Progenitor cell of endocrine pancreas (in vitro differentiated cells): ENCODE measurements at places on chromosomes 3 and 15. TPM values are rescaled to one million over a fixed set of nuclear protein-coding genes. Genes with fewer than 3 reads are reported as not detected.

DNA sequence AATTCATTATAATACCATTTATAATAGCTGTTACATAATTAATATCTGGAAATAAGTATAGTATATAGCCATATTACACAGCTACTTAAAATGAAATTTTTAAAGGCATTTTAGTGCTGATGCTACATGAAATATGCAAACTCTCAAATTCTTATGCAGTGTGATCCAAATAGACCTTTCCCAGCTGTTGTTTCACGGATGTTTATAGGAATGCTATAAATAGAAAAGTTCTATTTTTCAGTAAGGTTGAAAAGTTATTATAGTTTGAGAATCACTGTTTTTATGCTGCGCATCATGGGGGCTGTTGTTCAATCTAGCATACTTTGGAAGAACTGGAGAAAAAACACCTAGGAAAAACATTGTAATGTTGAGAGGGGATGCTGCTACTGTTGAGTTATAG, 147.7 kb upstream of the TRIM42 start:
- H3K27me3 ChIP-seq = no peaks in the 10 kb centered on the region
- no peaks in the 10 kb centered on the region for H3K4me1 ChIP-seq
- H3K4me3 ChIP-seq = no peak overlapping the region
- H3K36me3 ChIP-seq = no peaks in the 10 kb centered on the region
- no peak overlapping the region for H3K27ac ChIP-seq
- DNase-seq = no peak

GRCh38 chr3:160941885-160942494, 163.2 kb downstream of the B3GALNT1 start:
- DNase-seq = peak; percentile 26
- H3K36me3 ChIP-seq = peaks cover 8% of the 10 kb centered on the region
- H3K27ac ChIP-seq = no peak overlapping the region
- no peaks in the 10 kb centered on the region for H3K27me3 ChIP-seq
- H3K4me3 ChIP-seq = no peak overlapping the region

DNA sequence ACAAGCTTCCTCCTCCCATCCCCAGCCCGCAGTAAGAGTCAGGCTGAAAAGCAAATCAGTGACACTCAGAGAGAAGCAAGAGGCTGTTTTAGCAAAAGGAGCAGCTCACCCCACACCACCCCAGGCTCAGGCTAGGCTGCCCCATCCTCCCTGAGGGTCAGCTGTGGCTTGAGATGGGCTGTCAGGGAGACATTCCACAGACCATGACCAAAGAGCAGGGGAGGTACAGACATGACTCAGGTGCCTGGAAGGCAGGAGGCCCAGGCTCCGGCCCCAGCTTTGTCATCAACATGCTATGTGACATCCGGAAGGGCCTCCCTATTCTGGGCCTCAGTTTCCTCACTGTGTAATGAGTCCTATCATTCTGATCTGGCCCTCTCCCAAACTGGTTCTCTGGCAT, 24.7 kb downstream of the HCN4 start:
- no peaks in the 10 kb centered on the region for H3K27me3 ChIP-seq
- H3K36me3 ChIP-seq = peaks cover 13% of the 10 kb centered on the region
- no peak for DNase-seq

DNA sequence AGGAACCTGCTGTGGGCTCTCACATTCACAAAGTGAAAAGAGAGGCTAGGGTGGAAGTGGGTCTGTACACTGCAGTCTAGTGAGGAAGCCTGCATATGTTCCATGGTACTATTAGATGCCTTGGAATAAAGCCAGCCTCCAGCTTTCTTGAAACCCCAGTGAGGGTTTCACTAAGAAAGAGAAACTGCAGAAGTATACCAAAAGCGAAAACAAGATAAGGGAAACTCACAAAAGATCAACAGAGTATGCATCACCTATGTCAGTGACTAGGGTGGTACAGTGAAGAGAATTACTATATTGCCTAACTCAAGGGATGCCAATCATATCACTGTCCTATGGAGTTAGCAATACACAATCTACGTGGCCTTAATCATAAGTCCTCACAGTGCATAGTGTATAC, 212.5 kb upstream of the GADL1 start:
- H3K27me3 ChIP-seq = no peaks in the 10 kb centered on the region
- DNase-seq = no peak
- H3K4me3 ChIP-seq = no peak overlapping the region
- no peaks in the 10 kb centered on the region for H3K4me1 ChIP-seq
- no peak overlapping the region for H3K27ac ChIP-seq

DNA sequence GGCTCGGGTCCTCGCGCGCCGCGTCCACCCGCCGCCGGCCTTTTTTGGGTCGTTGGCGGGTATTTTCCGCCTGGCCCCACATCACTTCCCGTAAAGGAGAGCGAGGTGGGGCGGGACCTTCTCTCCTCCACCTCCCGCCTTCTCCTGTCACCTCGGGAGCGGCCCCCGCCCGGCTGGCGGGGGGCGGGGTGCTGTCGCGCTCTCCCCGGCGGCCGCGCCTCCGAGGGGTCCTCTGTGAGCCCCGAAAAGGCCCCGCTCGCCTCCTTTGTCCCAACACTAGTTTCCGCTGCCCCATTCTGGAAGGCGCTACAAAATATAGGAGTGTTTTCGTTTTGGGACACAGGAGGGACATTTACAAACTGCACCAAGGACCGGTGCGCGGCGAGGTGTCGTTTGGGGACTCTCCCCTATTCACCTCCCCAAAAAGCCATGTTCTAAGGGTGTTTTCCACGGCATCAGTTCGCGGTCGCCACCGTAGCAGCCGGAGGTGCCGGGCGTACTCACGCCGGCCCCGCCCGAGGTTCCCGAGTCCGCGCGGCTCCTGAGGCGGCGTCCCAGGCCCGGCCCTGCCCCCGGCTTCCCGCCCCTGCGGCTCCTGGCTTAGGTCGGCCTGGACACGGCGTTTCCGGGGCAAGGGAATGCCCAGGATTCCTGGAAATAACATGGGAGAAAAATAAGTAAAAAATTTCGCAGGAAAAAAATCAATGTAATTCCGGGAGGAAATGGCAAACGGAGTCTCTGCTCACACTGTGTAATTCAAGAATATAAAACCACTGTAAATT, at the start of gene RAB27A:
Gene RAB27A, minus strand, starts transcription at position 68 of the 782 bp plus-strand sequence. CDS start 54,879 bp downstream, outside the sequence.
- peak; percentile 62 for DNase-seq
- H3K4me1 ChIP-seq = peaks cover 5% of the 10 kb centered on the region
- H3K27ac ChIP-seq = peak within 1 kb of the TSS; percentile 92

- no peak for DNase-seq
- H3K27ac ChIP-seq = no peak overlapping the region
- peaks cover 11% of the 10 kb centered on the region for H3K4me1 ChIP-seq
- H3K4me3 ChIP-seq = no peak overlapping the region
These were observed 55.0 kb upstream of the PRR23E start for GRCh38 chr3:127137757-127138536.

DNA sequence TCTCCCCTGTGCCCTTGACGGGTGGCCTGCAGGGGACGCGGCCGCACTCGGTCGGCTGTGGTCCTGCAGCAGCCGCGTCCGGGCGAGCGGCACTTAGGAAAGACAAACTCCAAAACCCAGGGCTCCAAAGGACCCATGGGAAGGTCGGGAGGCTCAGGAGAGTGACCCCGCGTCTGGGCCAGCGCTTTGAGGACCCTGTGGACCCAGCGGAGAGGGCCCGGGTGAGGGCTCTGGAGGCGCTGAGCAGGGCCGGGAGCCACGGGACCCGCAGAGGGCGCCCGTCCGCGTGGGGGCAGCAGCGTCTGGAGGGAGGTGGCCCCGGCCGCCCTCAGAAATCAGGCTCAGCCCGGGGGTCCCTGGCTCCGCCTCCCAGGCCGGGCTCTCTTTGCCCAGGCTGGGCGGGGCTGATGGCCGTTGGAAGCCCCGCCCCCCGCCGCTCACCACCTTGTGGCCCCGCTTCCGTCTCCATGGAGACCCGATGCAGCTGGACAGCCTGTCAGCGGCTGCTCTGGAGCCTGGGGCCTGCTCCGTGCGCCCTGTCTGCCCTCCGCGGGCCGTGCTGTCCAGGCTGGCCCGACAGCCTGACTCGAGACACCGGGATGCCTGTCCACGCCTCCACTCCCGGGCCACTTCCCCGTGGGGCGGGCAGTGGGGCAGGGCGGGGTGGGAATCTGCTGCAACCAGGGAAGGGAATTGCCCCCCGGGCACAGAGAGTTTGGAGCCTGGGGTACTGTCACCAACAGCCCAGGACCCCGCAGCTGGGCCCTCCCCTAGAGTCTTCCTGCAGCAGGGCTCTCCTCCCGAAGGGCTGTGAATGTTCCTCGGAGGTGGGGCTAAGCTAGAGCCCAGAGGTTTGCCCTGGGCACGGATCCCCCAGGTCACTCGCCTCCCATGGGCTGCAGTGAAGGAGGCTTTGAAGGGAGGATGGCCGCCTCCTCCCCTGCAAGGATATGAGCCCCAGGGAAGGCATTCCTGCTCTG, 34.8 kb upstream of the RPL32 start:
- no peaks in the 10 kb centered on the region for H3K36me3 ChIP-seq
- H3K27me3 ChIP-seq = peaks cover 8% of the 10 kb centered on the region
- DNase-seq = peak; percentile 71
- peaks cover 29% of the 10 kb centered on the region for H3K4me1 ChIP-seq
- H3K4me3 ChIP-seq = peak overlapping the region; percentile 56

- no peak overlapping the region for H3K4me3 ChIP-seq
- no peak for DNase-seq
- H3K27ac ChIP-seq = peak overlapping the region; percentile 81
- no peaks in the 10 kb centered on the region for H3K36me3 ChIP-seq
These were observed 77.3 kb upstream of the MAGI1 start for GRCh38 chr3:66115858-66116654.

DNA sequence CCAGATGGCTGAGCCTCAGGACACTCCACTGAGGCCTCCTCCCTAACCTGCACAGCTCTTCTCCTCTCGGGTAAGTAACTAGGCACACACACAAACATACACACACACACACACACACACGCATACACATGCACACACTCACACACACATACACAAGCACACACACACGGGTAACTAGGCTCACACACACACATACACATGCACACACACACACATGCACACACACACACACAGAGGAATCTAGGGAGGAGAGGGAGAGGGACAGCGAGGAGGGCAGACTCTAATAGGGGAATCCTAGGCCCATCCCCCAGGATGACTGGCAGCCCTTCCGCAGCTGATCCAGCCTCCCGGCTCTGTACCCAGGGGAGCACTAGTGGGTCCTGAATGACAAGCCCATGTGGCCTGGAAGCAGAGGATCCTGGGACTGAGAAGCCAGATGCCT, 177.4 kb upstream of the LINGO1 start:
- H3K4me3 ChIP-seq = no peak overlapping the region
- H3K27ac ChIP-seq = peak overlapping the region; percentile 63
- DNase-seq = no peak
- peaks cover 7% of the 10 kb centered on the region for H3K27me3 ChIP-seq
- H3K4me1 ChIP-seq = peaks cover 33% of the 10 kb centered on the region
- H3K36me3 ChIP-seq = no peaks in the 10 kb centered on the region

DNA sequence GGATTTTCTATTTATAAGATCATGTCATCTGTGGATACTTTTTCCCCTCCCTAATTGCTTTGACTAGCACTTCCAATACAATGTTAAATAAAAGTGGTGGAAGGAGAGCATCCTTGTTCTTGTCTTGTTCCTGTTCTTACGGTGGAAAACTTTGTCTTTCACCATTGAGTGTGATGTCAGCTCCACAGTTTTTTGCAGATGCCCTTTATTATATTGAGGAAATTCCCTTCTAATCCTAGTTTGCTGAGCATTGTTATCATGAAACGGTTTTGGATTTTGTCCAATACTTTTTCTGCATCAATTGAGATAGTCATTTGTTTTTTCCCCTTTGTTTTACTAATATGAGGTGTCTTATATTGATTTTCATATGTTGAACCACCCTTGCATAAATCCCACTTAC, 19.9 kb upstream of the IL20RB start:
- H3K36me3 ChIP-seq = peaks cover 29% of the 10 kb centered on the region
- no peak overlapping the region for H3K27ac ChIP-seq
- H3K4me3 ChIP-seq = no peak overlapping the region
- DNase-seq = no peak

Gene KLF15
- 16.4 and 17.7 TPM in 2 replicates for total RNA-seq

DNA sequence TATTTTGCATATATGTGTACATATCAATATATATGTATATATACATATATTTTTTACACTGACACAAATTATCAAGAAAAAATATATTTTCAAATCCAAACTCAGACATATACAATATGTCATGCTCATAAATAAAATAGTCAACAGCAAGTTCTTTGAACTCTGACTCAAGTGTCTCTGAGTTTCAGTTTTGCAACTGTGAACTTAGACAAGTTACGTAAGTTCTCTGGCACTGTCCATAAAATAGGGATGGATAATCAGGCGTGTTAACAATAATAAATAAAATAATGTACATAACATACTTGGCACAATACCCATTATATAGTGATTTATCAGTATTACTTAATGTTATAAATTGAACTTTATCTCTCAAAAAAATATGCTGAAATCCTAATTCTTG, 12.1 kb upstream of the XRN1 start:
- H3K27ac ChIP-seq = no peak overlapping the region
- H3K36me3 ChIP-seq = peaks cover 7% of the 10 kb centered on the region
- H3K27me3 ChIP-seq = no peaks in the 10 kb centered on the region

DNA sequence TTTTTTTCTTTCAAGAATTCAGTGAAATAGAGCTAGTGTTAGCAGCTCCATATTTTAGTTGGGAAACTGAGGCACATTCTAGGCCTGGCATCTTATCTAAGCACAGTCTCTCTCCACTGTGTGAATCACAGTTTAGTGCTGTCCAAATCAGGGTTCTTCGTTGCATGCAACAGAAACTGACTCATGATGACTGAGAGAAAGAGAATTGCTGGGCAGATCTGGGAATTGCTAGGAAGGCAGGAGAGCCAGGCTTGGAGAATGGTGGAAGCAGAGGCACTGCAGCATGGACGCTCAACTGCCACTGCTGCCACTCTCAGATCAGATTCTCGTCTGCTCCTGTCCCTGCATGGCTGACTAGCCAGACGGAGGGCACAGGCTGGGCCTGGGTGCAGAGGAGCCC, 40.7 kb upstream of the CHST2 start:
- no peaks in the 10 kb centered on the region for H3K36me3 ChIP-seq
- no peaks in the 10 kb centered on the region for H3K27me3 ChIP-seq
- H3K27ac ChIP-seq = no peak overlapping the region
- no peak overlapping the region for H3K4me3 ChIP-seq
- DNase-seq = no peak
- H3K4me1 ChIP-seq = no peaks in the 10 kb centered on the region

DNA sequence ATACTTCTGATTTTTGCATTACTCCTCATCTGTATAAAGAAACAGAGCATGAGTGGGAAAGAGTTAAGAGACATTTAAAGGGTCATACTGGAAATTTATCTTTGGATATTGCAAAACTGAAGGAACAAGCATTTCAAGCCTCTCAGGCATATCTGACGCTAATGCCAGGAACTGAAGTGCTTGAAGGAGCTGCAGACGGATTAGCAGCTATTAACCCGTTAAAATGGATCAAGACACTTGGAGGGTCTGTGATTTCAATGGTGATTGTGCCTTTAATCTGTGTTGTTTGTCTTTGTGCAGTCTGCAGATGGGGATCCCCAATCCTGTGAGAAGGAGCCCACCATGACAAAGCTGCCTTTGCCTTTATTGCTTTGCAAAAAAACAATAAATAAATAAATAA, 202.5 kb upstream of the UBE3A start:
- DNase-seq = no peak
- H3K4me3 ChIP-seq = peak overlapping the region; percentile 2
- H3K4me1 ChIP-seq = peaks cover 63% of the 10 kb centered on the region
